ENCODE measurements at places on chromosomes 2 and 18.

GRCh38 chr2:231378026-231378722 lies 17.3 kb upstream of the B3GNT7 start:
- DNase-seq = no peak

DNA sequence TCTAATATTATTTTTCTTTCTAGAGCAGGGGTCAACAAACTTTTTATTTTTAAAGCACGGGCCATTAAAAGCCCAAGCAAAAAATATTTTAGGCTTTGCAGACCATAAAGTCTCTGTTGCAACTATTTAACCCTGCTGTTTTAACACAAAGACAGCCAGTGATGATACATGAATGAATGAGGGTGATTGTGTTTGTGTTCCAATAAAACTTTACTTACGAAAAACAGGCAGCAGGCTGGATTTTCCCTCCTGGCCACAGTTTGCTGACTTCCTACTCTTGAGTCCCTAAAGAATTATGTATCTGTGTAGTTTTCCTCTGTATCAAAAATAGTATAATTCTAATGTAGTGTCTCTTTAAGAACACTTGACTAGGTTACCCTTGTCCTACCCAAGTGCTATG lies 402.0 kb downstream of the ADCYAP1 start:
- no peak for DNase-seq

DNA sequence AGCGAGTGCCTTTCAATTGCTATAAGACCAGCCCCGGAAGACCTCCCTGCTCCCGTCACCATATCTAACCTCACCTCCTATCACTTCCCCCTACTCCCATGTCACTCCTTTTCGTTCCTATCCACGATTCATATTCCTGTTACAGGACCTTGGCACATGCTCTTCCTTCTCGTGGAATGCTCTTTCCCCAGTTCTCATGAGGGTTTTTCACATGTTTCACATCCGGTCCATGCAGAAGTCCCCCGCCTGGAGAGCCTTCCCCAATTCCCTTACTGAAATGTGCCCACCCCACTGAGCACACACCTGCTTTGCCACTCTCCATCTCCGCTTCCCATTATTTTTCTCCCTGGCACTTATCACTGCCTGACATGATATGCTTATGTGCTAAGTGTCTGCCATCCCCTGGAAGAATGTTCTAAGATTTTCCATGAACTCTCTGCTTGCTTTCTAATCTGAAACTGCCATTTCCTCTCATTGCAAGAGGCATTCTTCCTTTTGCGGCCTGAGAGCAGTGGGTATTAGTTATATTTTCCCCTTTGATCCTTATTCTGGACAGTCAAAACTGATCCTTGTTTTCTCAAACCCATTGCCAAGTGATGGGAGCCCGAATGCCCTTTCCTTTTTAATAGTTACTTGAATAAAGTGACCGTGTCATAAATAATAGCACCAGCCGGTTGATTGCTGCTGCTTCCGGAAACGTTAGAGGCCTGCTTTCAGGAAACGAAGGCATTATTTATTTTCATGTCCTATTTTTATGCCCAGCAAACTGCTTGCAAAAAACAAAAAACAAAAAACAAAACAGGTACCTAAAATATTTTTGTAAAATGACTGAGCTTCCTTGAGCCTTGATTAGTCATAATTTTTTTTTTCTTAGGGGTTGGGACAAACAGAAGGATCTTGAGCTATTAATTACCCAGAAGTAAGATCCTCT lies 127.9 kb downstream of the ZNF532 start:
- no peak for DNase-seq

DNA sequence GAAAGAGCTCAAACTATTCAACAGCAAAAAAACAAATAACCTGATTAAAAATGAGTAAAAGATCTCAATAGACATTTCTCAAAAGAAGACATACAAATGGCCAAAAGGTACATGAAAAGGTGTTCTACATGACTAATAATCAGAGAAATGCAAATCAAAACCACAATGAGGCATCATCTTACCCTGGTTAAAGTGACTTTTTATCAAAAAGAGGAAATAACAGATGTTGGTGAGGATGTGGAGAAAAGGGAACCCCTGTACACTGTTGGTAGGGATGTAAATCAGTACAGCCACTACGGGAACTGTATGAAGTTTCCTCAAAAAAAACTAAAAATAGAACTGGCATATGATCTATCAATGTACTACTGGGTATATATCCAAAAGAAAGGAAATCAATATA lies 39.8 kb upstream of the TMEM163 start:
- no peak for DNase-seq

DNA sequence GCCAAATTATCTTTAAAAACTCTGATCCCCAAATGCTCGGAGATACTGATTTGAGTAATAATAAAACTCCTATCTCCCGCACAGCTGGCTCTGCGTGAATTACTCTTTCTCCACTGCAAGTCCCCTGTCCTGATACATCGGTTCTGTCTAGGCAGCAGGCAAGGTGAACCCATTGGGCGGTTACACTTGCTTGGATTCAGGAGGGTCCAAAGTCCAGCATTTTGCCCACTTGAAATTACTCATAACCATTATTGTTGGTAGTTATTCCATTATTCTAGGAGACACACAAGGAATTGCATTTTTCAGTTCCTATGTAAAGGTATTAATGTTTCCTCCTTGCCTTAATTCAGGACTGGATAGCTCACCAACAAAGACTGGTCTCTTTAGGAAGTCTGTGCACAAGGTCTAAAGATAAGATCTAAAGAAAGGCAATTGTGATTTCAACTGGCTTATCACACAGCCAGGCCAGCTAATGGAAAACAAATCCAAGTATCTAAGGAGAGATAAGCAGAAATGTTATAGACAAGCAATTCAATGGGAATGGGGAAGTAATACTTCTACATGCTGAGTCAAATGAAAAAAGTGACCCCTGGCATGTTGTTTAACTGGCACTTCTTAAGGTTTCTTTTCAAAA lies 23.2 kb upstream of the NPC1 start:
- no peak for DNase-seq

- no peak for DNase-seq
Observed at GRCh38 chr2:95392730-95393455, 9.6 kb upstream of the FAHD2A start.
